ENCODE measurements at places on chromosomes 1 and 21.

DNA sequence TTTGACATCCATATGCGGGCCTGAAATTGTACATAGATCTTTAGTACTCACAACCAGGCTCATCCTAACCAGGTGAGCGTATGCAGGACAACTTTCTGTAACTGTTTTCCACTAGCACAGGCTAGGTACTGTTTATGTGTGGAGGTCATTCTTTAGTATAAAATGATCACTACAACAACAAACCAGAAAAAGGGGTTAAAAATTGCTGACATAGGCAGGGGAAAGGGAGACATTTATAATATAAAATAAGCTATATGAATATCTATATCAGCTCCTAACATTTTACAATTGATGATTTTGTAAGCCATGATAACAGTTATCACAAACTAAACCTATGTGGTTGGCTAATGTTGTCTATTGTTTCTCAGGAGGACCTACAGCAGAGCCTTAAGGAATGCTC is 37.6 kb downstream of the RGS5 start:
- no peak for DNase-seq

DNA sequence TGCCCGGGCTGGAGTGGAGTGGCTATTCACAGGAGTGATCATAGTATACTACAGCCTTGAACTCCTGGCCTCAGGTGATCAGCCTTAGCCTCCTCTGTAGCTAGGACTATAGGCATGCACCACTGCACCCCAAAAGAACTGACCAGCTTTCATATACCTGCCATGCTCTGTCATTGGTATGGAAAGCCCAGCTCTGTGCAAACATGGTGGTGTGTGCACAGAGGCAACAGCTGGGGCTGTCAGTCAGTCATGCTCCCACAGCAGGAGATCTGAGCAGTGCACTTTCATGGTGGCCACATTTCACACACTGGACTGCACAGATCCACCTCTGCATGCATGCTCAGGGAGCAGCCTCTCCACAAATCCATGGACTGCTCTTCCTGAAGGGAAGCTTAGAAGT is 8.8 kb upstream of the JAK1 start:
- no peak for DNase-seq

DNA sequence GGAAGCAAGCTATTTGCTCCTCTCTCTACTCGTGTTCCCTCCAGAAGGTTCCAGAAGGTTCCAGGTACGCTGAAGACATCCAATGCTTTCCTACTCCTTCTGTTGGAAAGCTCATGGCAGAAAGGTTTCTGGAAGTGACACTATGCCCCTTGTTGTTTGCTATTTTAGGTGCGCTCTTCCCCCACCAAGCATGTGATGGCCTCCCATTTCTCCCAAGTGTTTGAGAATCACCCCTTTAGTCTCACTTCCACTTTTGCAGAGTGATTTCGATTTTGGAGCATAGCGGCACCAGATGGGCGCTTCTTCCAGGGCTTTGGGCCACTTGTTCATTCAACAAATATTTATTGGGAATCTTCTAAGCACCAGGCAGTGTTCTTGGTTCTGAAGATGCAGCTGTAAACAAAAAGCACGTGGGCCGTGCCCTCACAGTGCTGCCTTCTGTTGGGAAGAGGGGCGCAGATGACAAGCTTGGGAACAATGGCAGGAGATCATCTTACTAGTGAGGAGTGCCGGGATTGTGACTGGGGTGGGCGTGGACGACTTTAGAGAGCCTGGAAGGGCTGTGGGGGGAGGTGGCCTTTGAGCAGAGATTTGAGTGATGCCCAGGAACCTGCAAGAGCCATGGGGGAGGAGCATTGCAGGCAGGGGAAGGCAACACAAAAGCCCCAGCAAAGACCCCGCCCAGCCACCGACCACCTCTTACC is 43.0 kb upstream of the TARDBP start:
- DNase-seq: no peak

- DNase-seq: no peak
Measured at GRCh38 chr1:187270256-187270655, 441.5 kb downstream of the PLA2G4A start.

DNA sequence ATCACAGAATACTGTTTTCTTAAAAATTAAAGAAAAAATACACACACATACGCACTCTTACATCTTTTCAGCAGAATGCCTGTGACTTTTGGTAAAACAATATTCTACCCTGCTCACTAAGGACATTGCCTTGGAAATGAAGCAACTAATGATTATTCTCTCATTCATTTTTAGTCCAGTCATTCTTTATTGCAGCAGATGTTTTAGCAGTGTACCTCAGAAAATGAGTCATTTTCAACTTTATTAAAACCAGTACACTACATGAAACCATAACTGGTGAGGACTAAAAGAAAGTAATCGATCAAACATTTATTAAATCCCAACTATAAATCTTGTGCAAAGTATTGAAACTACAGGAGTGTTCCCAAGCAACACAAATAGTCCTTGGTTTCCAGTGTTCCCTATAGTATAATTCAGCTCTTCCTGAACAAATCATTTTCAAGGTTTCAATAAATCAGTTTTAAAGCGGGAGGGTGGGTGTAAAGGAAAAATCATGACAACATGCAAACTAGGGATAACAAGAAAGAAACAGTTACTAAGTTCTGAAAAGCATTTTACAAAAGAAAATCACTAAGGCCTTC is 114.2 kb downstream of the ADGRL4 start:
- no peak for DNase-seq

- no peak for DNase-seq
Measured at GRCh38 chr1:157734321-157734720, 33.8 kb upstream of the FCRL3 start.

- DNase-seq: peak; percentile 29
Measured at GRCh38 chr1:25568834-25569596, 25.6 kb downstream of the LDLRAP1 start.

DNA sequence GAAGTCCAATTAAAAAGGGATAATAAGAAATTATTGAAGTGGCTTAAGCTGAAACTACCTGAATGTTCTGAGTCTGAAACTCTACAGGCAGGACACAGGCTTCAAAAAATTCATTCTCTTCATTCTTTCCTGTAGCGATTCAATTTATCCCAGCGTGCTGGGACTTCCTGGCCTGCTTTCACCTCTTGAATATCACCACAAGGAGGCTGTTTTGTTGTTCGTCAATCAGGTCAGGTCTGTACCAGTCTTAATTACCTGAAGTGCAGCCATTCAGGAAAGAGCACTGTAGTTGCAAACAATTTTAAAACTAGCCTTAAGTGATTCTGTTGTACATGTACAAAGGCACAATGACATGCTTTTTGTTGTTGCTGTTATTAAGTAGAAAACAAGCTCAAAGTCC is 38.4 kb downstream of the FYB2 start:
- DNase-seq: no peak

DNA sequence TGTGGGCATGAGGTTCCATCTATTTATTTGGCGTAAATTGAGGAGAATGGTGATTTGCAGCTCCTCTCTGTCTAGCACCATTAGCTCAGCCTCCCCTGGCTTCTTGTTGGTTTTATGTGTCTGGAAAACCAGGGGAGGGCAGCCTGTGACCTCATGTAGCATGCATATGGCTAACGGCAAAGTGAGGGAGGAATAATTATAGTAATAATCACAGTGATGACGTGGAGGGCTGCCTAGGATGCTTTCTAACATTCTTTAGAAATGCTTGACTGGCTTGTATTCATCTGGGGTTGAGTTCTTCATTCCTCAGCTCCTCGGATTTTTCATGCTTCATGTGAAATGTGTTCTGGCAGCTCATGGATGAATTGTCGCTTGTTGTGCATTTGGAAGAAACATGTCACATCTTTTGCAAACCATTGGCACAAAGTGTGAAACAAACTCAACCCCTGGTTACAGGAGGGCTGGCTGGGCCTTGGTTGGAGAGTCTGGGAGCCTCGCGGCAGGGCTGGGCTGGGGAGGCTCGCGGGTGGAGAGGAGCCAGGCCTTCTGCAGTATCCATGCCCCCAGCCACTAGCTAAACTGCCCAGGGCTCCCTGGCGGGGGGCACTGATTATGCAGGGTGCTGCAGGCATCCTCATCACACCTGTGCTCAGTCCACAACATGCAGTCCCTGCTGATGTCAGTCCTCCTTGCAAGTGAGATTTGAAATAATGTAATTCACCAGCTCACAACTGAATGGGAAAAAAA is 149.6 kb downstream of the DISC1 start:
- peak; percentile 94 for DNase-seq

DNA sequence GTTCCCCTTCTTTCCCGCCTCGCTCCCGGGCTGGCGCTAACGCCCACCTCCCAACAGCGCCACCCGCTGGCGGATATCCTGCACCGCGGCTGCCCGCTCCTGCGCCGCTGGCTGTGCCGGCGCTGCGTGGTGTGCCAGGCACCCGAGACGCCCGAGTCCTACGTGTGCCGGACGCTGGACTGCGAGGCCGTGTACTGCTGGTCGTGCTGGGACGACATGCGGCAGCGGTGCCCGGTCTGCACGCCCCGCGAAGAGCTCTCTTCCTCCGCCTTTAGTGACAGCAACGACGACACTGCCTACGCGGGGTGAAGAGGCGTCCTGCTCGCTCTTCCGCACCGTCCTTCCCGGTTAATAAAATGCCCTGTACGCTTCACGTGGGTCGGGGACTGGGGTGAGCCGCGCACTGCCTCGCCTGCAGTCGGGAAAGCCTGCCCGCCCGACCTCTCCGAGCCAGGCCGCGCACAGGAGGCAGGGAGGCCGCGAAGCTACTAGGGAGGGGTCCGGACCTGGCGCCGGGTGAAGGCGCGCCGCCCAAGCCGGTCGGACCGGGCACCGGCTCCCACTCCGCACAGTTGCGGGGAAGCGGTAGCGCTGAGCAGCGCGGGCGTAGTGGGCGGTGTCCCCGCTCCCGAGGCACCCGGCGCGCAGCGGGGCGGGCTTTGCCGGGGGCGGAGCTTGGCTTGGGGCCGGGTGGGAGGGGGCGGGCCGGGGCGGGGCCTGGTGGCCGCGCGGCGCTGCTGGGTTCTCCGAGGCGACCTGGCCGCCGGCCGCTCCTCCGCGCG is at the start of gene ADAM15:
Gene ADAM15, plus strand, starts transcription at position 757 of the 782 bp plus-strand sequence. CDS start 71 bp downstream, outside the sequence.
- DNase-seq: peak; percentile 38

DNA sequence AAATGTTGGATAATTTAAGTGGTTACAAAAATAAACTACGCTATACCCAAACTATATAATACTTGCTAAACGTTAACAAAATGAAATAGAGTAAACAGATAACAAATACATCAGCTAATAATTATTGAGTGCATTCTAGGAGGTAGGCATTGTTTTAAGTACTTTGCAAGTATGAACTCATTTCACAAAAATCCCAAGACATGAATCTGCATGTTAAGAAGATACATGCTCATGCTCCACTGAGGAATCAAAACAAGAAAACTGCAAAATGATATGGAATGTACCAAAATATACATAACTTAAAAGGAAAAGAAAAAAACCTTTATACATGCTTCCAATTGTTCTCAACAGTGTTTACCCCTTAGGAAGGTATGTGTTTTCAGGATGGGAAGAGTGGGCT is 2.5 kb downstream of the FRRS1 start:
- DNase-seq: no peak

DNA sequence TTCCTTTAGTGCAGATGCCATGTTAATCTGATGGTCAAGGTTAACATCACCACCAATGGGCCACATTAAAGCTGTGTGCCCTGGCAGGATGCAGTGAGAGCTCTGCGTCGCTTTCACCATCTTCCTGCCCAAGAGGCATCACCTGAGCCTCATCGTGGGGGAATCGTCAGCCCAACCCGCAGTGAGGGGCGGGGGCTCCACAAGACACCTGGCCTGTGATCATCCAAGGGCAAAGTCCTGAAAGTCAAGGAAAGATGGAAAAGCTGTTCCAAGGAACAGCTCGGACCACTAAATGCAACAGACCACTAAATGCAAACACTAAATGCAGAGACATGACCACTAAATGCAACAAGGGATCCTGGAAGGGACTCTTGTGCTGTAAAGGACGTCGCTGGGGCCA is 49.9 kb downstream of the WDR4 start:
- DNase-seq: no peak

DNA sequence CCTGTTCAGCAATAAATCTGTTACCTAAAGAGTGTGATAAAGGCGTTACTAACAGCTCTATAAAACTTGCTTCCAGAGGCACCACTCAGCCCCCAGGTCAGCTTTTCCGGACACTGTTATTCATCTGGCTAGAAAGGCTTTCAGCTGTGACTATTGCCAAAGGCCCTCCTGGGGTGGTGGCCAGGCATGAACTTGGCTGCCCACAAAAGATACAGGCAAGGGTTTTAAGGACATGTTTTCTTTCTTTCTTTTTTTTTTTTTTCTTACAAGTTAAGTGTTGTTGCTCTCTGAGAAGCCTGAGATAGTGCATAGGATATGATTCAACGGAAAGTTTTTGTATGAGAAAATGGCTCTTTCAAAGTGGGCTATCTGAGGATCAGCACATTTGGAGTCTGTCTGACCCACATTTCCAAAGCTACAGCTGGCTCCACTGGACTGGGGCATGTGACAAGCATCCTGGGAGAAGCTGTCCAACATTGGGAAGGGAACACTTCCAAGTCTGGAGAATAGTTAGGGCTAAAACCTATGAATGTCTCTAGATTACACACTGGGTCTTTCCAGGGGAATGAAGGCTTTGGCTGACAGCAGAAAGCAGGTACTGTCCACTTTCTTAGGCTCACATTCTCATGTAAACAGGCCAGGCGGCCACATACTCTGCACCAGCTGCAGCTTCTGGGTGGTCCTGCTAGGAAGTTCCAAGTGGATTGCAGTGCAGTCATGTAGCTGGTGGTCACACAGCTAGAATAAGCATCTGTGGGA is 639.7 kb downstream of the LMO4 start:
- DNase-seq: no peak

- DNase-seq: no peak
Measured at GRCh38 chr1:21325231-21325718, 35.0 kb upstream of the ECE1 start.

DNA sequence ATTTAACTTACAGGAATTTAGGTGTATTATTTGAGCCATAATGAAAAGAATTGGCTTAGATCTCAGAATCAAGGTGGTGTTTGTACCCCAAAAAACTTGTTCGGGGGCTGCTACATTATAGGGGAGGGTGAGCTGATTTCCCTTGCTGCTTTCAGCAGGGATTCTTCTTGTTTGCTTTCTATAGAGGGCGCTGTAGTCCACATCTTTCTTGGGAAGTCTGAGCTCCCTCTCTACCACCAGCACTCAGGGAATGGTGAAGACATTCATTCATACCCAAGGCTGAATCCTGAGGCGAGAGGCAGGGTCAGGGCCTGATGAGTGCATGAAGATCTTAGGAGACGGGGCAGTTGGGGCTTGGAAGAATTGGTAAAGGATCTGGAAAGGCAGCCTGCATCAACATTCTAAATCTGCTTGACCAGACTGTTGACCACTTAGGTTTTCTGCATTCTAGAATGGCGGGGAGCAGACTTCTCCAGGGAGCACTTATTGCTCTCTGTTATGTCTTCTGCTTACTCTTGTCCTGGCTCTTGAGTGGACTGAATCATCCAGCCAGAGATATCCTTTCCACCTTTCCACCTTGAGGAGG is 18.9 kb downstream of the SPATA46 start:
- peak; percentile 35 for DNase-seq

- no peak for DNase-seq
Measured at GRCh38 chr1:165686121-165686970, 12.0 kb downstream of the ALDH9A1 start.

Data from amniotic stem cell (primary cell).